ENCODE measurements at places on chromosomes 11 and 22. TPM values are rescaled to one million over a fixed set of nuclear protein-coding genes. Genes with fewer than 3 reads are reported as not detected.

DNA sequence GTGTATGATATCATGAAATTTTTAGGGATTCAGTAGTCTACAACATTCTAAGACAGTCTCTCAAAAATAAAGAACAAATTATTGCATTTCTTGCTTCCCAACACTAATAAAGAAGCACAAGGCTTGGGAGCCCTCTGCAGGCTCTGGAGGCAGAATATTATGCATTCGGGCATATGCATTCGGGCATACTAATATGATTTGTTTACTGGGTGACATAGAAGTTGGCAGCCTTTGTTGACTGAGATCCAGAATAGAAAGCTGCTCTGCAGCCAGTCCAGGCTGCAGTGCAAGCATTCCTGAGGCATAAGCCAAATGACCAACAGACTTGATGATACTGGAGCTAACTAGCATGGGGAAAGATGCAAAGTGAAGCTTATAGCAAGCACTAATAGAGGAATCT lies 945.5 kb downstream of the OPCML start:
- DNase-seq, result no peak

CDC42BPG gene
- 0.16 TPM for total RNA-seq

- no peak for DNase-seq
Observed at GRCh38 chr11:9675691-9676090, 11.8 kb downstream of the SWAP70 start.

DNA sequence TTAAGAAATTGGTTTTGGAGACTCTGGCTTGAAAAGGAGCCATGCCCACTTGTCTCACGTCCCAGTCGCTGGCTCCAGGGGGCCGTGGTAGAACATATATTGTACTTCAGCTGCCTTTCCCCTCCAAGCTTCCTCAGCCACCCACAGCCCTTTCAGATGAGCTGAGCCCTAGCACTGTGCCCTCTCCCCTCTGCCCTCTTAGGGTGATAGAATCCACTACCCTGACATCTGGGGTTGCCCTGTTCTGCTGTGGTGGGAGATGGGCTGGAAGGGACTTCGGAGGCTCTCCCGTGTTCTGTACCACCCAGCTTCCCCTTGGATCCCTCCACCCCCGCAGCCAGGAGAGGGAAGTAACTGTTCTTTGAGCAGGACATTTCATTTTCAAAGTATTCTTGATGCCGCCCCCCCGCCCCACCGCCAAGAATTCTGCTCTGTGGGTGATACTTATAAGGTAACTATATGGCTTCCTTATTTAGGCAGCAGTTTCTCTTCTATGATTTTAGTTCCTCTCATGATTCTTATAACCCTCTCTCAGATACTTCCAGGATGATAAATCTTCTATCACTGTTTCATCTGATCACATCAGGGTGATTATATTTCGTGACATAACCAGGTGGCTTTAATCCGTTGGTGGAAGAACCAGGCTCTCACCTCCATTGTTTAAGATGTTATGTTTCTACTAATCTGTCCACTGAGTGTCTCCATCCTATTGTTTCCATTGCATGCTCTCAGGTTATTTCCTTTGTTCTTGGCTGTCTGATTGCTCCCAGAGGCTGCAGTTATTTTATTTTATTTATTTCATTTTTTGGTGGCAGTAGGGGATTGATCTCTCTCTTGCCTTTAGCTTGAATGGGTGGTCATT lies 24.1 kb downstream of the ZBTB16 start:
- no peak for DNase-seq

PLAAT3 gene
- total RNA-seq, result 4.7 TPM

All from occipital lobe (tissue), 3 donors.